ENCODE measurements at places on chromosomes 13 and 19. TPM values are rescaled to one million over a fixed set of nuclear protein-coding genes. Genes with fewer than 3 reads are reported as not detected.

DNA sequence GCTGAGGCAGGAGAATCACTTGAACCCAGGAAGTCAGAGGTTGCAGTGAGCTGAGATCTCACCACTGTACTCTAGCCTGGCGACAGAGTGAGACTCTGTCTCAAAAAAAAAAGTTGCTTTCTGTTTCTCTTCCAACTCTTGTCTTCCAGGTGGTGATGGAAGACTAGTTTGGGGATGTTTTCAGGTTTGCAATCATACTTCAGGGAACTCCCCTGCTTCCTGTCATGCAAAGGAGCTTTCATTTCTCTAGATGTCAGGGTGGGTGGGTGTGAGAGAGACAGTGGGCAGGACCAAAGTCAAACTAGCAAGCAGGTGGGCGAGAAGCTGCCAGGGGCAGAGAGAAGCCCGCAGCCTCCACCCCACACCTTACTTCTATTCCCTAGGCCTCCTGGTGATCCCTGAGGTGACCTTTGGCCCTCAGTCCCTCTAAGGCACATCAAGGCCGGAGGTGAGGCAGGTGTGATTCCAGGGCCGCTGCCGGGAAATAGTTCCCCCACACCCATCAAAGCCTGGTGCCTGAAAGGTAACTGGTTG lies 25.7 kb downstream of the CCNE1 start:
- DNase-seq: no peak

VSTM2B gene
- total RNA-seq: not detected

DNA sequence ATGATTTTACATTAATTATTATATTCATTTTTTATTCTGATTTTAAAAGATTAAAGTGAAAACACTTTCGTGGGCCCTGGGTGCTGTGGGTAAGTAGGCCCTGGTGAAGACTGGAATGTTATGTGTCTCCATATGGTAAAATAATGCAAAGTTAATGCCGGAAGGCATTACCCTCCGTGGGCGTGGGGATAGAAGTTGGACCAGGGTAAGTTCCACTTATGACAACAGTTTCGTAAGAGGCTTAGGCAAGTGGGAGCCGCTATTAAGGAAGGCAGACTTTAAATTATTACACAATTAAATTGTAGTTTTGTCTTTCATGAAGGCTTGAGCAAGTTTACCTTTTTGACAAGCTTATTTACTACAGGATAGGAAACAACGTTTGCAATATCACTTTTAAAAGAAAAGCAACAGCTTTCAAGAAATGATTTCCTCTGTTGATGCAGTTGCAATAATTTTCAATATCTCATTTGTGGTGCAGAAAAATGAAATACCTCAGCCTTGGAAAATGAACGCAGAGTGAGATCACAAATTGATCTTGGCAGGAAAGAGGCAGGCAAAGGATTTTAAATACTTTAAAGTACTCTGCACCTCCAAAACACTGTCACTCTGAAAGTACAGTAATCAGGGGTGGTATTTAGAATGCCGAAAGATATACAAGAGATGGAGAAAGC lies 310.6 kb downstream of the DCT start:
- no peak for DNase-seq

- DNase-seq: no peak
These were observed 56.8 kb downstream of the KCNC3 start for GRCh38 chr19:50272263-50272897.

DNA sequence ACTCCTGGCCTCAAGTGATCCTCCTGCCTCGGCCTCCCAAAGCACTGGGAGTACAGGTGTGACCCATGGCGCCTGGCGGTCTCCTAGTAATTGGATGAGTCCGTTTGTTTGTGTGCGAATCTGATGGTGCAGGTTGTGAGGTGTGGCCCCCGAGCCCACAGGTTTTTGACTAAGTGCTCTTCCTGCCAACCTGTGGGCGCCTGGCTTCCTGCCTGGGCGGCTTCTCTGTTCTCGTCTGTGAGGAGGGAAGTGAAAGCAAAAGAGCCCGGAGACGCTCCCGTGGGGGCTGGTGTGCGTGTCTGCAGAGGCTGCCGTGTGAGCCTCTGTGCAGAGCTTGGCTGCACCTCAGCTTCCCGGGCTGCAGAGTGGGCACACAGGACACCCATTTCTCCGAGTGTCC lies 10.0 kb downstream of the ARHGAP45 start:
- DNase-seq: no peak

- DNase-seq: no peak
These were observed 16.1 kb upstream of the IRGC start for GRCh38 chr19:43699506-43700394.

RINL gene
- 8.1 TPM for total RNA-seq

COL5A3 gene
- total RNA-seq: 0.13 TPM

U2AF1L4 gene
- 4.3 TPM for total RNA-seq

DNA sequence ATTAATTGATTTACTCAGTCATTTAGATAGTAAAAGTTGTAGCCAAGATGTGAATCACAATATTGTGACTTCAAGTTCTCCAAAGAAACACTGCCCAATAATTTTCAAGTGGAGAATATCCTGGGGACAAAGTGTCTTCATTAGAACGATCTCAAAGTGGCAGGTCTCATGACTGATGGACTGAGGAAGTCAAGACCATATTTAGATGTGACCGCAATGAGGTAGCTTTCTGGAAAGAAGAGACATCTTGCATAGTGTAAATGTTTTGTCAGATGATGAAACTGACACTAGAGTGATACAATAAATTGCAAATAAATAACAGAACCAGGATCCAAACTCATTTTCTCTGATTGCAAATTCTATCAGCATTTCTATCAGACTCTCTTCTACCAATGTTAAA lies 1476.9 kb downstream of the EFNB2 start:
- DNase-seq: no peak

DNA sequence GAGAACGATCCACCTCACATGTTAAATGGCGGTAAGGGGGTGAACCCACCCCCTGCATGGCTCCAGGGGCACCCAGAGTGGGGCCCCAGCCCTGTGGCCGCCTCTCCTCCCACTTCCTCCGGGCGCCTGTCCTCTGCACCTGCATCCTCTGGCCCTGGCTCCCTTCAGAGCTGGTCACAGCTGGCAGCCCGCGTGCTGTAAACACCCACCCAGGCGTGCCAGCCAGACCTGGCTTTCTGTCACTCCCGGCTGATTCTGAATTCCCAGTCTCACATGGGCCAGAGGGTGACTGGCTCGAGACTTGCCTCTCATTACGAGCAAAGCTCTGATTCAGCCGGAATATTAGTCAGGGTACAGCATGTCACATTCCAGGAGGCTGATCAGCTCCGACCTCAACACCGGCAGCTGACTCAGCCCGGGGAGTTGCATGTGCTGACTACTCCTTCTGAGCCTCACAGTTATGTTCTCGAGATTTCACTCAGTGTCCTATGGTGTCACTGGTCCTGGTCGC lies 75.1 kb downstream of the GNG7 start:
- peak; percentile 67 for DNase-seq

DNA sequence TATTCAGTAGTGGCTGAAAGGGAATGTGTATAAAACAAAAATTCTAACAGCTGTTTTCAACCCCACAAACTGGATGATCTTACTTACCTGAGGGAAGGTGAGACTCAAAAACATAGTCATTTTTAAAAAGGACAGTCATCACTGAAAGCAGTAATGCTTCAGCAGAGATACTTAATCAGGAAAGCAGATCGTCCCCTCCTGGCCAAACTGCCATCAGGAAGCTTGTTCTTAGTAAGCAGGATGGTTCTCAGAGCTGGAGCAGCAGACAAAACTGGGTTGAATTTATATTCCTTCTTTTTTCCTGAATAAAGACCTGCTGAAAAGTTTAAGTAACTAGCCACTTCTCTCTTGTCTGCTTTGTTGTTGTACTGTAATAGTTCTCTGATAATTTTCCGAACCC lies 1156.5 kb downstream of the OLFM4 start:
- no peak for DNase-seq

PROZ gene
- total RNA-seq: not detected

- DNase-seq: no peak
These were observed 104.0 kb upstream of the GPR12 start for GRCh38 chr13:26864576-26864975.

- no peak for DNase-seq
These were observed 13.2 kb upstream of the TCF3 start for GRCh38 chr19:1665565-1666047.

CGB8 gene
- total RNA-seq: not detected

DNA sequence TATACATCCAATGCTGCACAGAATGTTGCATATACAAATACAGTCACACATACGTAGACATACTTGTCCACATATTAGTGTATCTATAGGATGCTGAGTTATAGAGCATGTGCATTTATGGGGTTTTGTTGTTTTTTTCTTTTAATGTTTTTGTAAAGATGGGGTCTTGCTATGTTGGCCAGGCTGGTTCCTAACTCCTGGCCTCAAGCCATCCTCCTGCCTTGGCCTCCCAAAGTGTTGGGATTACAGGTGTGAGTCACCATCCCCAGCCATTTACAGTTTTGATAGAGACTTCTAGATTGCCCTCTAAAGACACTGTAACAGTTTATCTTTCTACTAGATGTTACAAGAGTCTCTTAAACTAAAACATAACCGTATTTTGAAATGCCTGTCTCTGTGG lies 14.3 kb downstream of the HNRNPUL1 start:
- DNase-seq: no peak

- no peak for DNase-seq
These were observed 17.7 kb upstream of the SEMA6B start for GRCh38 chr19:4577020-4577782.

- DNase-seq: no peak
These were observed 18.3 kb upstream of the SLC1A6 start for GRCh38 chr19:14997981-14998380.

DNA sequence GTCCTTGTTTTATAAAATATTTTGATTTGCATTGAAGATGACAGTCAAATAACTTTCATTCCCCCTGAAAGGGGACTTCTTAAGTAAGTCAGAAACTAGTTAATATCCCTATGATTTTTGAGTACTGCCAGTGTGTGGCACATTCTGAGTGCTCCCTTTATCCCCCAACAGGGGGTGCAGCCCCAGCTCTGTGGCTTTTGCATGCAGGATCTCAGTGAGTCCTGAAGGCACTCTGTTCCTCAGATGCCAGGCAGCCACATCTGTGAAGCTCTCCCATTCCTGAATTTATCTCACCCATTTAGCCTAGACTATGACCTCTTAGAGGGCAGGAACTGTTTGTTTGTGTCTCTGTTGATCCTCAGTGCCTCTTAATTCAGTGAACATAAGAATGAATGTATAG lies 123.1 kb downstream of the CDK8 start:
- no peak for DNase-seq

SIGLEC5 gene
- not detected for total RNA-seq

TRAPPC6A gene
- total RNA-seq: 34.4 TPM

Data from dermis microvascular lymphatic vessel endothelial cell (primary cell).